Ascending aorta (tissue), 2 donors: ENCODE measurements at places on chromosomes 2 and 18.

DNA sequence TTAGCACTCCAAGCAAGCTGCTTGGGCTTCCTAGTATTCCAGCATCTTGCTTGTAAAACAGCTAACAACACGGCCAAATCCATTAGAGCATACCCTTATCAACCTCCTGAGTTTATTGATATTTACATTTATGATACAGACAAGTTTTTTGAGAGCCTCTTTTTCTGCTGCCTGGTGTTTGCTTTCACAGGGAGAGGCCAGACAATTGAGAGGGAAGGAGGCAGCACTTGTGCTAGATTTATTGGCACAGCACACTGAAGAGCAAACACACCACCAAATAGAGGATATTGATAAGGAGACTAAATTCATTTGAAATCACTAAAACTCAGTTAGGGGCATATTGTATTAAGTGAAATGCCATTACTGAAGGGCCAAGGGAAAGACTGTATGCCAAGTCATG lies 1142.3 kb upstream of the FANCL start:
- DNase-seq: no peak

DNA sequence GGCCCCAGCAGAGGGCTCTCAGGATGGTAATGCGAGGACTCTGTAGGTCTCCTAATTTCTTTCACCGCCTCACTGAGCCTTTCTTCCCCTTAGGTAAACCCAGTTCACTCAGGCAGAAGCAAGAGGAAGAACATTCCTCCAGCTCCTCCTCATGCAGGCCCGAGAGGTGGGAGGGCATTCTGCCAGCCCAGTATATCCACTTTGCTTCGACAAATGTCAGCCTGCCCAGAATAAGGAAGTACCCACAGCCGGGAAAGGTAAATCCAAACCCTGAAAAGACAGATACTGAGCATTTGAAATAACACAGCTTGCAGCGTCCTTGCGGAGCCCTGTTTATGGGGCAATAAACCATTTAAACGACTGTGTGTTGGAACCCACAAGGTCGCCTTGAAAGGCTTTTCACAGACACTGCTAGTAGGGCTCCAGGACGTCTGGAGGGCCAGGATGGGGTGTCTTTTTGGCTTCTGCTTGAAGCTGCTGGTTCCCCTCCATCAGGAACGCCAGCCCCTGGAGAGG lies 63.0 kb upstream of the STPG4 start:
- DNase-seq: peak; percentile 38

GRCh38 chr18:70368903-70369302 lies 80.1 kb downstream of the SOCS6 start:
- no peak for DNase-seq

DNA sequence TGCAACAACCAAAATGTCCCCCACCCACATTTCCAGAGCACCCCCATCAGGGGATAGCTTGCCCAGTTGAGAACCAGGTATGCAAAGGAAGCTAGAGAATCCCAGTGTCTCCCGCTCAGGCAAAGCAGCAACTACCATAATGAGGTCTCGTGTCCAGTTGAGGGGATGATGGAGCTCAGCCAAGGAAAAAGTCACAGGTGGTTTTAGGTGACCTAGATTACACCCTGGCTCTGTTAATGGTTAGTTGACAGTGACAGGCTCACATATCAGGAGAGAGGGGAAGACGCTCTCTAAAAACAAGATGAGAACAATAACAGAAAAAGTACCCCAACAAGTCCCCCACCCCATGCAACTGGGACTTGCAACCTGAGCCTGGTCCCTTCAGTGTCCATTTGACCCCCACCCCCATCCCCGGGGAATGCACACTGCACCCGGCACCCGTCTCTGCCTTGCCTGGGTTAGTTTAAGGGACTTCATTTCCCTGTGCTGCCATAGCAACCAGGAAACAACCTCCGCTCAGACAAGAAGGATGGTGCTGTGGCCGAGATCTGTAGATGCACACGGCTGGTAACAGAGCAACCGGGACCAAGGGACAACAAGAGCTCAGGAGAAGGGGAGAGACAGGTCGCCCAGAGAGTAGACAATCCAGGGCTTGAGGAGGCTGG lies at the start of gene KIAA2012:
KIAA2012 (plus strand) TSS at position 519 of the 665 bp plus-strand sequence. CDS start 373 bp downstream, outside the sequence.
- no peak for DNase-seq

DNA sequence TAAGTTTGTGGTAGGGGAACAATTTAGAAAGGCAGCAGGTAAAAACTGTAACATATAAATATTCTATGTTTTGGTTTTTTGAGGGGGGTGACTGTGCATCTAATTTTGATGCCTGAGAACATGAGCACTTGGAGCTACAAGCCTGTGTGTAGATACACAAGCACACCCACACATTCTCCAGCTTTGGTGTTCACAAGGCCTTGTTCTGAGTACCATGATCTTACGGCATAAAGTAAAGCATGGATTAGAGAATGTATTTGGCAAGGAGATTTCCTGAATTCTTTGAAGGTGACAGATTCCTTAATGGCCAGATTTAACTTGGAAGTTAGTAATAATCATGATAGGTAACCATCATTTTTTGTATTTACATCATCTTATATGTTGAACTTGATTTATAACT lies 42.7 kb downstream of the MAP3K20 start:
- no peak for DNase-seq

DNA sequence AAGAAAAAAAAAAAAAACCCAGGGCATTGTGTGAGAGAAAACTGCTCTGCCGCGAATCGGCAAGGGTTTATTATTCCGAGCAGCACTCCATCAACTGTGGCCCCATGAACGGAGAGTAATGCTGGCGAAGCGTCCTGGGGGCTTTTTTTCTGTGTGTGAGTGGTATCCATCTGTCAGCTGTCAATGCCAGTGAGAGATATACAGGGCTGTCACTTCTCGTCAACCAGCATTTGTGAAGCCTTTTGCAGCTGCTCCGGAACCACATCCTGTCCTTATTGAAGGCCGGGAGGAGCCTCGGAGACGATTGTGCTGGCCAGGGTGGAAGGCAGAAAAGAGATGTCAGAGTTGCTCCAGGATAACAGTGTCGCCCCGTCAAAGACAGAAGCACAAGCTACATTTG lies 356.9 kb upstream of the SMIM21 start:
- no peak for DNase-seq

DNA sequence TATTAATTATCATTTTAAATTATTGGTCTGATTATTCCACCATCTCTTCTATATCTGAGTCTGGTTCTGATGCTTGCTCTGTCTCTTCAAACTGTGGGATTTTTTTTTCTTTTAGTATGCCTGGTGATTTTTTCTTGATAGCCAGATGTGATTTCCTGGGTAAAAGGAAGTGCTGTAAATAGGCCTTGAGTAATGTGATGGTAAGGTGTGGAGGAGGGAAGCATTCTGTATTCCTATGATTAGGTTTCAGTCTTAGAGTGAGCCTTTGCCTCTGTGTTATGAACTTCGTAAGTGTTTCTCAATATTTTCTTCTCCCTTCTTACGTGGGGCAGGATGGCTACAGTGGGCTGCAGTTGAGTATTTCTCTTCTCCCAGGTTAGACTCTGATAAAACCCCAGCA lies 103.0 kb downstream of the EHBP1 start:
- no peak for DNase-seq

DNA sequence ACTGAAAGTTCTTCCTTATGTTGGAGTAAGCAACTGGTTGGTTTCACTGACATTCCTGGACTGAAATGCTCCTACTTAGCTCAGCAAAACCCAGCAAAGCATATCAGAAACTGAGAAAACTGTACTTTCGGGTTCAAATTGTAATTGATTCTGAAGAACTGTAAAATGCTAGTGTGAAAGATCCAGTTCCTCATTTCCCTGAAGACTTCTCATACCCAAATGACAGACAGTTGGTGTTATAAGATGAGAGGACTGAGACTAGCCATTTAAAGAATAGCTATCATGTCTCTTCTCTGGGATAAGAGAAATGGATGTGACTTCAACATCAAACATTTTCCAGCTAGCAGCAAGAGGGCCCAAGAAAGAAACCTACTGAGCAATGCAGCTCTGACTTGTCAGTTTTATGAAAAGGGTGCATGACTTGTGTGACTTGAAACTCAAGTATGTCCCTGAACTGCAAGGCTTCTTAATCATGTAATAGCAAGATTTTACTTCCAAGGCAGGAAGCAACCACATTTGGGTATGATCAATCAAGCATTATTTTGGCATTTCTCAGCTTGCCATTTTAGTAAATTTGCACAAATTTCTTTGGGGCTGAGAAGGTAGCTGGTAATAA lies 420.3 kb upstream of the MMADHC start:
- DNase-seq: no peak
